Stimulated activated CD4-positive, alpha-beta T cell treated with anti-CD3 and anti-CD28 coated beads, Interleukin-1b, Interleukin-23, amount 100 ng/mL, for 4 hours (primary cell): ENCODE measurements at places on chromosomes 5 and 9.

GRCh38 chr9:131954299-131954698, 125.4 kb downstream of the MED27 start:
- no peak for DNase-seq

DNA sequence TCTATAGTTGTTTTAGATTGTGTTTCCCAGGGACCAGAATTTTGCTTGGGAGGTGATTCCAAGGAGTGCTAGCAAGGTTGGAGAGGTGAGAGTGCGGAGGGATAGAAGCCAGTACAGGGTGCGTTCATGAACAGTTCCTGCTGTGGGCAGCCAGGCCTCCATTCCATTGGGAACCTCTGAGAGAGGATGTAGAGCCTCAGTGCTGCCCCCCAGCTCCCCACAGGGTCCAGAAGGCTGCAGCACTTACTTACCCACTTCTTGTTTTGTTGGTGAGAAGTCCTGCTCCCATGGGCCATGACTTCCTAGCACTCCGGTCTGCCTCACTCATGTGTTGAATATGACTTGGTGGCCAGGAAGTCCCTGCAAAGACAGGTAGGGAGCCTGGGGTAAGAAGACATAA, 128.2 kb upstream of the GAS1 start:
- no peak for DNase-seq

- DNase-seq, result no peak
Measured at GRCh38 chr5:174581479-174581878, 142.9 kb upstream of the MSX2 start.

GRCh38 chr5:2748861-2749513, 2.5 kb downstream of the IRX2 start:
- DNase-seq, result no peak

GRCh38 chr5:124057724-124058231, 545.8 kb downstream of the CSNK1G3 start:
- no peak for DNase-seq

- DNase-seq, result no peak
Measured at GRCh38 chr9:123425261-123425821, 69.3 kb downstream of the CRB2 start.

GRCh38 chr9:88652876-88653275, 117.9 kb downstream of the NXNL2 start:
- DNase-seq, result no peak

GRCh38 chr5:174563899-174564298, 160.5 kb upstream of the MSX2 start:
- DNase-seq, result no peak

DNA sequence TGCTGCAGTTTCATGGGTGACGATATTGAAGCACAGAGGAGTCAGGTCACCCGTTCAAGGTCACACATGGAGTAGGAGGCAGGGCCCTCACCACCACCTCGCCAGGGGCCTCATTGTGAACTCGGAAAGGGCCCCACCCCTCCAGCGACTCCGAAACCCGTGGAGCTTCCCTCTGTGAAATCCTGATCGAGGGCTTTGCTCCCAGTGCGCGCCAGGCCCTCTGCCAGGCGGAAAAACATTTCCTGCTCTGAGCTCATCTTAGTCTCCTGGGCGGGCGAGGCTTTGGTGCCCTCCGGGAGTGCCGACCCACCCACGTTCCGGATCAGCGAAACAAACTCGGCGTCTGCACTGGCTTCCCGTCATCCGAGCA, 75.0 kb upstream of the FCN1 start:
- no peak for DNase-seq

DNA sequence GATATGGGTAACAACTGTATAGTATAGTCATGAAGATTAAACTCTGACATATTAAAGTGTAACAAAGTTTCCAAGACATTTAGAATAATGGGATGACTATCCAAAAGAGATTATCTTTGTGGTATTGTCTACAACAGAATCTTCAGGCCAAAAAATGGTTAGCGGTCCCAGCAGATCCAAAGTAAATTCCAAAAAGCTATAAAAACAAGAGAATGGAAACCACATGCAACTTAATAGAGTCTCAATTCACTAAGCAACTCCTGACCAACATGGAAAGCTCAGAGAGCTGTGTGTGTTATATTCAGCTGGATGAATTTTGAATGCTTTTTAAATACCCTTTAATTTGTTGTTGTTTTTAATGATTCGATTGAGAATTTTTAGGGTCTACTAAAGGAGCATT, 688.2 kb downstream of the CETN3 start:
- no peak for DNase-seq

DNA sequence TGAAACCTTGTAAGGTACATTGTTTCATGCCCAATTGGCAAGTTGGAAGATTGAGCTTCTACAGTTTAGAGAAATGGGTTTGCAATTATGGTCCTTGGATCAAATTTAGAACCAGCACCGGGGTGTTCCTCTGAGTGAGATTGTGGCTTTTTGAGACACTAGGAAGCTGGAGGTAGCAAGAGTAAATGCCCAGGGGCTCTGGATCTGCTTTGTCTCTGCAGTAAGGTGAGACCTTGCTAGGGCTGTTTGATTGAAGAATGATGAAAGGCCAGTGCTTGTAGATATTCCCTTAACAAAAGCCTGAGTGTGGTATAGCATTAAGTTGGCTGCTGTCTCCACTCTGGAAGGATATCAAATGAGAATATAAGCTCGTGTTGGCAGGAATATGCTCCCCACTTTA, 36.0 kb downstream of the WWC1 start:
- no peak for DNase-seq

- DNase-seq, result no peak
Measured at GRCh38 chr5:103119070-103119764, 721 bp downstream of the GIN1 start.

GRCh38 chr9:2963307-2963706, 119.4 kb upstream of the PUM3 start:
- no peak for DNase-seq
